Astrocyte (in vitro differentiated cells and primary cell): ENCODE measurements at places on chromosomes 7 and 10. TPM values are rescaled to one million over a fixed set of nuclear protein-coding genes. Genes with fewer than 3 reads are reported as not detected.

Gene DLX5
- total RNA-seq = 1.3 and 1.9 TPM in 2 replicates

GRCh38 chr7:155295511-155295910 lies 2.2 kb upstream of the INSIG1 start:
- no peak for DNase-seq
- no peak overlapping the region for H3K4me3 ChIP-seq
- H3K36me3 ChIP-seq = peaks cover under 1% of the 10 kb centered on the region
- peaks cover 28% of the 10 kb centered on the region for H3K4me1 ChIP-seq
- no peak overlapping the region for H3K27ac ChIP-seq
- H3K27me3 ChIP-seq = no peaks in the 10 kb centered on the region

Gene UTF1
- 0.18 TPM in 1 of 2 replicates, not detected in the other for total RNA-seq

DNA sequence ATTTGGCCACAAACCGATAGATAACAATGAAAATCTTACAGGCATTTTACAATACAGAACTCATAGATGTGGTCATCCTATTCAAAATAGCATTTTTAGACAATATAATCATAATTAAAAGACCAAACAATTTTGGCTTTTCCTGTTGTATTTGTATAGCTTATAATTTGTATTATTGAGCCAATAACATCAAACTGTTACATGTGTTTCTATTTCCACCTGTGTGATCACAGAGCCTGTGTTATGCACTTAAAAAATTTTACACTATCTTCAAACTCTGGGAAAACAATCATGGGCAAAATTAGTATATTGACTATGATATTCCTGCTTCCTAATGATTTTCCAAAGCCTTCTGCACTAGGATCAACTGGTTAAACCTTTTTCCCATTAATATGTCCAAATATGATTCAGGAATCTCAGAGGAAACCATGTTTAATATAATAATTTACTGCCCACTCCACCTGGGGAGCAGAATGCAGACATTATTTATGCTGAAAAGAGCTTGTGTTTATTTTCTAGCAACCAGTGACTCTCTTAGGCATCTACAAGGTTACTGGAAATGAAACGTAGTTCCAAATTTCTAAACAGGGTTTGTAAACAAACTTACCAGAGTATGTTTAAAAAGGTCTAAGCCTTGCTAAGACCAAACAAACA lies 1.7 kb downstream of the RHOBTB1 start:
- peaks cover 23% of the 10 kb centered on the region for H3K4me1 ChIP-seq
- H3K4me3 ChIP-seq = peak overlapping the region; percentile 74
- no peaks in the 10 kb centered on the region for H3K27me3 ChIP-seq
- peak overlapping the region; percentile 99 for H3K27ac ChIP-seq
- H3K36me3 ChIP-seq = no peaks in the 10 kb centered on the region
- DNase-seq = no peak

DNA sequence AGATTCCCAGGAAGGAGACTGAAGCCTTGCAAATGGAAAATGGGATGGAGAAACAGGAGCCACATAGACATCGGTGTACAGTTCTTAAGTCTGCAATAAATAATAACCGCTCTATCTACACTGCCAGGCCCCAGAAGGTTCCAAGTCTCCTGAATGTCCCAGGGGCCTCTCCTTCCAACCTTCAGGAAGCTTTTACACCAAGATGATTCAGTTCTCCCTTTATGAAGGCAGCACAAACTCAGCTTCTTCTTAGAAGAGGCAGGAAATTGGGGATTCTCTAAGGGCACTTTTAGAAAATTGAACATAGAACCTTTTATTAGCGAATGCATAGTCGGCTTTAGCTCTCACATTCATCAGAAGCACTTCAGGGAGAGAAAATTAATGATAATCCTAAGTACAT lies 130.8 kb upstream of the LYZL1 start:
- H3K27me3 ChIP-seq = no peaks in the 10 kb centered on the region
- no peak overlapping the region for H3K27ac ChIP-seq
- peaks cover 16% of the 10 kb centered on the region for H3K4me1 ChIP-seq
- no peaks in the 10 kb centered on the region for H3K36me3 ChIP-seq

- H3K27ac ChIP-seq = no peak overlapping the region
- peaks cover 34% of the 10 kb centered on the region for H3K4me1 ChIP-seq
- H3K27me3 ChIP-seq = no peaks in the 10 kb centered on the region
- H3K36me3 ChIP-seq = peaks cover 16% of the 10 kb centered on the region
Measured at GRCh38 chr10:77842652-77843212, 83.8 kb downstream of the DLG5 start.

DNA sequence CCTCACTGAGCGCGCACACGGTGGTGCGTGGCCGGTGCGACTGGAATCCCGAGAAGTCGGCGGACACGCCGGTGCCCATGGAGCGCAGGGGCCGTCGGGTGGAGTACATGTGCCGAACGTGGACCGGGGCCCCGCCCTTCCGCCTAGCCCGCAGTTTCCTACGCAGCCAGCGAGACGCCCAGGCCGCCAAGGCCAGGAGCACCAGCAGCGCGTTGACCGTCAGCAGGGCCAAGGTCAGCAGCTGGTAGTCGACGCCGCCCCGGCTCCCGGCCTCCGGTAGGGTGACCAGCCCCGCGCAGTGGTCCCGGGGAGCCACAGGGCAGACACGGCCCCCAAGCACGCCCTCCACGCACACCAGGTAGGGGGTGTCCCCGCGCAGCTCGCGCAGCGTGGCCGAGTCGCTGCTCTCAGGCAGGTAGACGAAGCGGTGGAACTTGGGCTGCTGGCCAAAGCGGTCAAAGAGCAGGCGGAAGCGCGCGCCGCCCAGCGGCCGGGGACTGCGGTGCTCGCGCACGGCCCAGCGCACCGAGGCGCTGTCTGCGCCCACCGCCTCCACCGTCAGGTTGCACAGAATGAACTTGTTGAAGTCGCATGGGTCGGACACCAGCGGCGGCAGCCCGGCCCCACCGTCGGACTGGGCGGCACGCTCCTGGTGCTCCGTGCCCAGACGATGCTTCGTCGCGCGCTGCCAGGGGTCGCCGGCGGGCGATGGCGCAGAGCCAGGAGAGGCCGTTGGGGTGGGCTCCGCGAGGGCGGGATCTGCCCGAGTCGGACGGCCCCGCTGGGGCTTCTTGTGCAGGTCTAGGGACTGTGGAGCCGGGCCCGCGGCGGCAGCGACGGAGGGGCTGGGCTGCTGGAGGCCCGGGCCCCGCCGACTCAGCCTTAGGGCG lies 2.2 kb downstream of the TRIL start:
- no peaks in the 10 kb centered on the region for H3K36me3 ChIP-seq
- no peak overlapping the region for H3K27ac ChIP-seq
- DNase-seq = no peak
- H3K4me3 ChIP-seq = peak overlapping the region; percentile 43

Gene ERVW-1
- total RNA-seq = 0.19 TPM in 1 of 2 replicates, not detected in the other

- no peak overlapping the region for H3K27ac ChIP-seq
- no peak for DNase-seq
- H3K4me3 ChIP-seq = no peak overlapping the region
- H3K36me3 ChIP-seq = no peaks in the 10 kb centered on the region
- no peaks in the 10 kb centered on the region for H3K27me3 ChIP-seq
- peaks cover 15% of the 10 kb centered on the region for H3K4me1 ChIP-seq
Measured at GRCh38 chr7:30351286-30351685, 66.9 kb downstream of the ZNRF2 start.

Gene ALKBH4
- total RNA-seq = 8.7 and 12.4 TPM in 2 replicates

- no peak for DNase-seq
- no peaks in the 10 kb centered on the region for H3K4me1 ChIP-seq
- no peak overlapping the region for H3K27ac ChIP-seq
- H3K36me3 ChIP-seq = no peaks in the 10 kb centered on the region
Measured at GRCh38 chr7:111059833-111060232, 31.1 kb upstream of the LRRN3 start.

Gene VAX1
- total RNA-seq = 0.34 and 0.62 TPM in 2 replicates

Gene PDGFA
- 47.1 and 52.9 TPM in 2 replicates for total RNA-seq

- no peaks in the 10 kb centered on the region for H3K27me3 ChIP-seq
- no peak overlapping the region for H3K4me3 ChIP-seq
- peaks cover 9% of the 10 kb centered on the region for H3K4me1 ChIP-seq
Measured at GRCh38 chr10:29618341-29619171, 16.2 kb downstream of the SVIL start.

DNA sequence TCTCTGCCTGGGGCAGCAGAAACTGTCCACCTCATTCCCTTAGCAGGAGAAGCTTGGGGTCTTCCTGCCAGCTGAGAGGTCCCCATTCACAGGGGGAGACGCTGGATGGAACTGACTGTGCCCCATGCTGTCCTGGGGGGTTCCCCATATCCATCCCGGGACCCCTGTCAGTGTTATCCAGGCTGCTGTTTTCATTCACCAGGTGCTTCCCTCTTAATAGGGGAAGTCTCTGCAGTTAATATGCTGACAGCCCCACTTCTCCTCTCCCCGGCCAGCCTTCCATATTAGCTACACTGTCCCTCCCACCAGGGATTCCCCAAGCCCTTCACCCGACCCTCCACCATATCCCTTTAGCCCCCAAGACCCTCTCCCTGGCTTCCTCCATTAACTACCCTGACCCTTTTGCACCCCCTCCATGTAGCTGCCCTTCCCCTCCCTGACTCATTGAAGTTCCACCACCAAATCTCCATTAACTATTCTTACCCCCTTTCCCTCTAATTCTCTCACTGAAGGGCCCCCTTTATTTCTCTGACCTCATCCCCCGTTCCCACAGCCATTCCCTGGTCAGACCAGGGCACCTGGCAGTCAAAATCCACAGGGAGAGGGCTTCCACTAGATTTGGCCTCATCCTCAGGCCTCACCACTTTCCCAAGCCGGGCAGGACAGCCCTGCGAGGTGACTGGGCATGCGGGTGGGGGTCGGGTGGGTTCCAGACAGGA lies 92.0 kb upstream of the PAX2 start:
- H3K27me3 ChIP-seq = peaks cover 54% of the 10 kb centered on the region
- H3K36me3 ChIP-seq = no peaks in the 10 kb centered on the region
- no peaks in the 10 kb centered on the region for H3K4me1 ChIP-seq
- no peak overlapping the region for H3K27ac ChIP-seq

Gene ACBD7
- total RNA-seq = 0.36 and 0.79 TPM in 2 replicates

DNA sequence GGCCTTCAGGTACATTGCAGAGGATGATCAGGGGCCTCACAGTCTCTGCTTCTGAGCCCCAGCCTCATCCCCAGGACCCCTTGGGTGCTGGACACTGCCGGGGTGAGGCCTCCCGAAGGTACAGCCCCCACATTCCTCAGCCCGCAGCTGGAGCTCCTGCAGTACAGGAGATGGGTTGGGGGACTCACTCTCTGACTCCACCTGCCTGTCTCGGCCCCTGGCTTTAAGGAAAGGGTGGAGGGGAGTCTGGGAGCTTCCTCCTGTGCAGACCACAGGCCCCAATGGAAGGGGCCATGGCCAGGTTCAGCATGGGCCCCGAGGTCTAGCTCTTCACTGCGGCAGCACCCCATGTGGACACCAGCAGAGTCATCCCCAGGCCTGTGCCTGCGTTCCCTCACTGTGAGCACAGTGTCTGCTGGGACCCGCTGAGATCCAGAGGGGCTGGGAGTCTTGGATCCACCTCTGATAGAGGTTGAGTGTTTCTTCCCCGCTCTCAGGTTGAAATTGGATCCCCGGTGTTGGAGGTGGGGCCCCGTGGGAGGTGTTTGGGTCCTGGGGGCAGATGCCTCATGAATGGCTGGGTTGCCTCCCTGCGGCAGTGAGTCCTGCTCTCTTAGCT lies 99.9 kb downstream of the PRKAG2 start:
- no peaks in the 10 kb centered on the region for H3K36me3 ChIP-seq
- no peak overlapping the region for H3K27ac ChIP-seq
- no peaks in the 10 kb centered on the region for H3K4me1 ChIP-seq
- no peak overlapping the region for H3K4me3 ChIP-seq

DNA sequence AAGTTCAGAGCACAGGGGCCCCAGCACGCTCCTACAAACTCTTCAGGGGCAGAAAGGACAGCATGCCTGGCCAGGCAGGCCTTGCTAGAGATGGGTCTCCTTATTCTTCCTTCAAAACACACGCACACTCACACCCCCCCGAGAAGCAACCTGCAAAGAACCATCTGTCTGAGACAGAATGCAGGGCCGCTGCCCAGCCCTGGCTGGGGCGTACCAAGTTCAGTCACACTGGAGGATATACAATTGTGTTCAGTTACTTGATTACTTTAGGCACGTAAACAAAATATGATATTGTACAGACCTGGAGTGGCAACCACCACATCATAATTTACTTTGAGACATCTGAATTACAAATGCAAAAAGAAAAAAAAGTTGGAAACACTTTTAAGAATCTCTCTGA lies 5.7 kb downstream of the FAM53B start:
- no peak overlapping the region for H3K27ac ChIP-seq
- H3K36me3 ChIP-seq = no peaks in the 10 kb centered on the region
- no peak for DNase-seq

- H3K4me3 ChIP-seq = no peak overlapping the region
- no peaks in the 10 kb centered on the region for H3K36me3 ChIP-seq
- peaks cover 10% of the 10 kb centered on the region for H3K4me1 ChIP-seq
- no peak for DNase-seq
Measured at GRCh38 chr10:79335470-79336235, 11.6 kb upstream of the PPIF start.

Gene ARHGEF5
- 9.3 and 10.5 TPM in 2 replicates for total RNA-seq

Gene C7orf57
- total RNA-seq = not detected in 2 replicates
